ENCODE measurements at places on chromosomes 11 and 22.

DNA sequence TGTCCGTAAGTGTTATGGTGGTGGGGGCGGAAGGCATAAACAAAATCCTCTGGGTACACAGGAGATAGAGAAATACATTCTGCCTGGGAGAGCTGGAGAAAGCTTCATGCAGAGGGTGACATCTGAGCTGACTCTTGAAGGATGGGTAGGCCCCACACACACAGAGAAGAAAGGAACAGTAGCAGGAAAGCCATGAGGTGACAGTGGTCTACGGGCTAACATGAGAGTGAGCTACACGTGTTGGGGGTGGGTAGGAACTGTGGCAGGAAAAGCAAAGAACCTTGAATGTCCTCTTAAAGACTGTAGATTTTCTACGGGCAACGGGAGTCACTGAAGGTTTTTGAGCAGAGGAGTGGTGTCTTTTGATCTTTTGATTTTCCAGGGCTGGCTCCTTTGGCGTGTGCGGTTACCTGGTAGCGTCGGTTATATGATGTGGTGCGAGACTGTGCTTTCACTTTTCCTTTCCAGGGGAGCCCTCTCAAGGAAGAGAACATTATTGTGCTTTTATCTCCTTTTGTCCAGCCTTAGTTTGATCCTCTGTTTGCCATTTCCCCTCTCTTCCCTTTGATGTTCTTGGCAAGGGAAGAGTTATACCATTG, 39.7 kb downstream of the ADAMTS8 start:
- DNase-seq = no peak

- DNase-seq = peak; percentile 35
Observed at GRCh38 chr11:7672276-7672959, 882 bp downstream of the CYB5R2 start.

DNA sequence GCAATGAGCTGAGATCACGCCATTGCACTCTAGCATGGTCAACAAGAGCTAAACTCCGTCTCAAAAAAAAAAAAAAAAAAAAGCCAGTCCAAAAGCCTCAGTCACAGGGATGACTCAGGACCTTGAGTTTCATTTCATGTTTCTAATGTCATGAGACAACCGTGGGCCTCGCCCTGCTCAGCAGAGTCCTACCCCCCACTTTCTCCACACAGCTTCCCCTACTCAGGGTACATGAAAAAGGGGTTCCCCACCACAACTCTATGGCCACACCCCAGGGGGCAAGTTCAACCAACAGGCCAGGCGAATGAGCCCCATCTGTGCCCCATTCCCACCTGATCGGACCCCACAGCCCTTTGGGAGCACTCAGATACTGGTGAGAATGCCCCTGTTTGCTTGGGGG, 24.3 kb upstream of the ADA2 start:
- DNase-seq = no peak

- DNase-seq = peak; percentile 43
Observed at GRCh38 chr22:27518531-27519340, 282.8 kb downstream of the MN1 start.

DNA sequence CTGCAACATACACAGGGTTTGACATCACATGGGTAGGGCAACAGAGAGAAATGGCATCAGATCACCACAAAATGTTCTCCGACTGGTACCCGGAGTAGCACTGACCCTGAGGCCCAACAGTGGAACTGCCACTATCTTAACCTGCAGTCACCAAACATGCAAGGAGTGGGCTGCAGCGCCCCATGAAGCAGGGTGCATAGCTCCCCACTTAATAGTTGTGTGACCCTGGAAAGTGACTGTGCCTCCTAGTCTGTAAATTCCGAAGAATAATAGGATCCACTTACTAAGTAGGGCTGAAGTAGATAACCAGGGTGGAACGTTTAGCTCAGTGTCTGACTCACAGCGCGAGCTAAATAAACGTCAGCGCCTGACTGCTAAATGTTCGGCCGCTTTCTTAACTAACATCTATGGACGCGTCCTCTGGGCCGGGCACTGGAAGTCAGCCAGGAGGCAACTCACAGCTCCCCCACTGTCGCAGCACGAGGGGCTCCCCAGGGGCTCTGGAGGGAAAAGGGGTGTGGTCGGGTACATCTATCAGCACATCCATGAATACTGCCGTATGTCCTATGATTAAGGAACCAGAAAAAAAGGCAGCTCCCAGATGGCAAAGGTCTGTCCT, 777 bp downstream of the LTO1 start:
- peak; percentile 84 for DNase-seq

- DNase-seq = no peak
Observed at GRCh38 chr11:100841711-100842407, 154.8 kb downstream of the ARHGAP42 start.

DNA sequence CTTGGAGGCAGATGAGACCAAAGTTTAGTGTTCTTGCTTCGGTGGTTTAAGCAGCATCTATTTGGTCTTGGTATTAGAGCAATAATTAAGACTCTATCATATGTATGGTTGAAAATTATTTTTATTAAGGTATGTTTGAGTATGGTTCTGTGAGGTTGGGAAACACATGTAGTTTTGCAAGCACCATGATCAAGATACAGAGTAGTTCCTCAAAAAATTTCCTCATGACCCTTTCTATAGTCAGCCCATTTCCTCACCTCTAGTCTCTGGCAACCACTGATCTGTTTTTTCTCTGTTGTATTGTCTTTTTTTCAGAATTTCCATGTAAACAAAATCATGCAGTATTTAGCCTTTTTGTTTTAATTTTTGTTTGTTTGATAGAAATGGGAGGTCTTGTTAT, 18.4 kb downstream of the MTMR3 start:
- DNase-seq = peak; percentile 51

- DNase-seq = no peak
Observed at GRCh38 chr11:62875698-62876478, 4.8 kb upstream of the SLC3A2 start.

- DNase-seq = peak; percentile 64
Observed at GRCh38 chr11:105137286-105137685, 2.3 kb downstream of the CARD18 start.

DNA sequence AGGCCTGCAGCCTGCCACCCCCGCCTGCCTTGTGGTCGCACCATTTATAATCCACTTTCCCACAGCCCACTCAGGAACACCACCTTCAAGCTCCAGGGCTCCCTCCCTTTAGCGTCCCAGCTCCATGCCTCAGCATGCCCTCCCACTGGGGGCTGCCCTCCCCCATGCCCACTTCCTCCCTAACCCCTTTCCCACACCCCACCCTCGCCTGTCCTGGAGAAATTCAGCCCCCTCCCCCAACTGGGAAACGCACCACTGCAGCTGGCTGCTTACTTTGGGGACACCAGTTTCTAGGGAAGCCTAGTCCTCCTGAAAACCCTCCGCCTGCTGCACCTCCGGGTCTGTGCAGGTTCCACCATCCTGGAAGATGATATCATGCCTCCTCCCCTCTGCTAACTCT, 3.4 kb upstream of the YPEL1 start:
- DNase-seq = no peak

- peak; percentile 99 for DNase-seq
Observed at GRCh38 chr11:35337136-35337913, 82.0 kb downstream of the SLC1A2 start.

- peak; percentile 56 for DNase-seq
Observed at GRCh38 chr11:105092256-105093239, 47.0 kb downstream of the CARD18 start.

GRCh38 chr22:20244691-20245576, 23.2 kb downstream of the RTN4R start:
- no peak for DNase-seq

DNA sequence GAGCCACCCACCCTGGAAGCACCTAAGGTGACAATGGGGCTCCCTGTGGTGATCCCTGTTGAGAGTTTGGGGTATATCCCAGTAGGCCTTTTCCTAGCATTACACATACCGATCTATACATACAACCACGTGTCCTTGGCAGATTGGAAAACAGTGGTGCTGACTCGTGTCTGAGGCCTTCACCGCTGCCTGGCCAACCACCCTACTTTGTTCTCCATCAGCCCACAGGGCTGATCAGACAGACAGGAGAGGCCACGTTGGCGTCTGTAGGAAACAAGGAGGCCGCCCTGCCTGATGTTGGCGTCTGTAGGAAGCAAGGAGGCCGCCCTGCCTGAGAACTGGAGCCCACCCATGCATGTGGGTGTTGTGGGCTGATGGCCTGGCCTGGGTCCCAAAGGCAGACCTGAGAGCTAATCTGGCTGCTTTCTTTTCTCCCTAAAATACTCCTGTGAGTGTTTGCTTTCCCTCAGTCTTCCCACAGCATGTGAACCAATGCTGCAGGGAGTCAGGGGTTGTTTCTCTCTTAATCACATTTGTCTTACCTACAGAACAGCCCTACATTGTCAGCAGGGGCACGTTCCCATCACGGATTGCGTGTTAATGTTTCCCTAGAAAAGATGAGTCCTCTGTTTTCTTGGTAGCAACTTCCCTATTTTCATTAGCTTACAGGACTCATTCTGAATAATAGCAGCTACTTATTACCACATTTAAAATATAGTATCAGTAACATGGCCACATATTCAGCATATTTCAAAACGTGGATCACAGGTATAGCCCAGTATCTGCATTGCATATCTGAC, 57.2 kb downstream of the SBF1 start:
- peak; percentile 26 for DNase-seq

DNA sequence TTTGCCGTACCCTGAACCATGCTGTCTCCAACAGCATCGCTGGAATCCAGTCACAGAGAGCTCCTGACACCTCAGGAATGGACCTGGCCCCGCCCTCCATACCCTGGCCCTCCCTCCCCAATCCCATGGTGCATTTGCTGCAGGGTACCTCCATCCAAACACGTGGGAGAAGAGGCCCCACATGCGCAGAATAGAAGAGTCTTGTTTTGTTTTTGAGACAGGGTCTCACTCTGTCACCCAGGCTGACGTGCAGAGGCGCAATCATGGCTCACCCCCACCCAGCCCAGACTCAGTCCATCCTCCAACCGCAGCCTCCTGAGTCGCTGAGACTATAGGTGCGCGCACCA, 2.3 kb upstream of the PNPLA2 start:
- no peak for DNase-seq

GRCh38 chr22:29503811-29504372, 23.9 kb downstream of the NEFH start:
- DNase-seq = peak; percentile 75

- peak; percentile 87 for DNase-seq
Observed at GRCh38 chr11:28743061-28743550, 634.9 kb downstream of the METTL15 start.

DNA sequence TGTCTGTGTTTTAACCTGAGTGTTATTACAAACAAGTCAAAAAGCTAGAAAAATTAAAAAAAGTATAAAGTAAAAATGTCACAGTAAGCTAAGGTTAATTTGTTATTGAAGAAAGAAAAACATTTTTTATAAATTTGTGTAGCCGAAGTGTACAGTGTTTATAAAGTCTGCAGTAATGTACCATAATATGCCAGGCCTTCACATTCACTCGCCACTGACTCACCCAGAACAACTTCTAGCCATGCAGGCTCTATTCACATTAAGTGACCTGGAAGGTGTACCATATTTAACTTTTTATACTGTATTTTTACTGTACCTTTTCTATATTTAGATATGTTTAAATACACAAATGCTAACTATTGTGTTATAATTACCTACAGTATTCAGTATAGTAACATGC, 14.7 kb upstream of the FDX1 start:
- DNase-seq = no peak

DNA sequence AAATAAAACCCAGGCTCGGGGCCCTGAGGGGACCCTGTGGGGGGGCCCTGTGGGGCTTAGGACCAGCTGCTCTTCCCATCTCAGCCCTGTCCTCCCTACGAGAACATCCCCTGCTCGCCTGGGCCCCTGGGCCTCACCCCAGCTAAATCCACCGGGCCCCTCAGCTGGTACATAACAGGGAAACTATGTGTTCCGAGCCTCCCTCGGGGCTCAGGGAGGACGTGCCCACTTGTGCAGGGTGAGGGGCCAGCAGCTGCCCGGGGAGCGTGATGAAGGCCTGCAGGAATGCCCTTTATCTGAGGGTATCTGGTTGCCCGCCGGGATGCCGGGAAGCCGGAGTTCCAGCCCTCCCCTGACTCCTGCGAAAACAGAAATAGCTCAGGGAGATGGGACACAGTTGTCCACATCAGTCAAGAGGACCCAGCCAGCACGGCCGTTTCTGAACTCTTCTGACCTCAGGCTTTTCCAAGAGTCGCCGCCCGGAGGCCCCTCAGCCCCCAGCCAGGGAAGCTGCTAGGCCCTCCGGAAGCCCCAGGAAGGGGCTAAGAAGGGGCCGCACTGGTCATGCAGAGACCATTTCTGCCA, 20.6 kb downstream of the MRPL23 start:
- DNase-seq = no peak

DNA sequence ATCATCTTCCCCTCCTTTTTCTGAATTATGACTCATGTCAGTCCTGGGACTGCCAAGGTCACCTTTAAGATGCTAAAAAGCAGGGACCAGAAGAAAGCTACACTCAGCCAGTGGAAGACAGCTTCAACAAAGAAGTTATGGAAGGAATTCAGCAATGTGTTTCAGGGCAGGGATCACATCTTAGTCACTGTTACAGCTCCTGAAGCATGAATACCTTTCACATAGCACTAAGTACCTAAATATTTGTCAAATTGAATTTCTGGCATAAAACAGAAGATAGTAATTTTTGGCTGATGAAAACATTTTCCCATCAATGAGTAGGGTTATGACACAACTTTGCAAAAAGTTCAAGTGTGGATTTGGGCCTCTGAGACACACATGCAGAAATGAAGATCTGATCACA, 5.2 kb downstream of the DDB1 start:
- peak; percentile 16 for DNase-seq

DNA sequence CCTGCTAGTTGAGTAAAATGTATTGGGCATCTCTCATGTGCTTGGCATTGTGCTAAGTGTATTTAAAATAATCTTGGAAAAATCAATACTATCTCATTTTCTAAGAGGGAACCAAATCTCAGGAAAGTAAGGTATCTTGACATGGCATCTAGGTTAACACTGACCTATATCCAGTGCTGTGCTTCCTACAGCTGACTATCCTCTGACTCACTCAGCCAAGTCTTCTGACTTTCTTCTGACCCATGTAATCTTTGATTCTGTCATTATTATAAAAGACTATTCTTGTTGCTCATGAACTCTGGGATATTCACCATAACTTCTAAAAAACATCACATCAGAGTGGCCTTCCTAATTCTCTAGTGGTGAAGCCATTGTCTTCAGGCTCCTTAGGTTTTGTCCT, 304.1 kb upstream of the TENM4 start:
- DNase-seq = peak; percentile 34

GRCh38 chr11:66454828-66455227, 11.9 kb upstream of the PELI3 start:
- DNase-seq = no peak

GRCh38 chr11:60717956-60718355, 6.6 kb upstream of the MS4A18 start:
- no peak for DNase-seq
